ENCODE measurements at places on chromosomes 6 and 20. TPM values are rescaled to one million over a fixed set of nuclear protein-coding genes. Genes with fewer than 3 reads are reported as not detected.

- DNase-seq = no peak
Measured at GRCh38 chr6:170165085-170165470, 125.8 kb downstream of the DLL1 start.

DNA sequence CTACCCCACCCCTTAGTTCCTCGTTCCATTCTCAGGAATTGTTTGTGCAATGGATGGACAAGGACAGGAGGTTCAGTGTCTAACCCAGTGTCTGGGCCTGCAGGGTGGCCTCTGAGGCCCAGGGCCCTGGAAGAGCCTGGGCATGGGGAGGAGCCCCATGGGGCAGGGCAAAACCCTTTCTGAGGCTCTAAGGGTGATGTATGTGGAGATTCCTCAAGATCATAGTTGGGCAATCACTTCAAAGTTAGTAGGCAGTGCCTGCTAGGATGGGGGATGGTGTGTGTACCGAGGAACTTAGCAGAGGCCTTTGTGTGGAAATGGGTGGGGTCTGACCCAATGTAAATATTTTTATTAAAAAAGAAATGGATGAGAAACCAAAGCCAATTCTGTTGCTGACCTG is 6.7 kb upstream of the C2 start:
- no peak for DNase-seq

DNA sequence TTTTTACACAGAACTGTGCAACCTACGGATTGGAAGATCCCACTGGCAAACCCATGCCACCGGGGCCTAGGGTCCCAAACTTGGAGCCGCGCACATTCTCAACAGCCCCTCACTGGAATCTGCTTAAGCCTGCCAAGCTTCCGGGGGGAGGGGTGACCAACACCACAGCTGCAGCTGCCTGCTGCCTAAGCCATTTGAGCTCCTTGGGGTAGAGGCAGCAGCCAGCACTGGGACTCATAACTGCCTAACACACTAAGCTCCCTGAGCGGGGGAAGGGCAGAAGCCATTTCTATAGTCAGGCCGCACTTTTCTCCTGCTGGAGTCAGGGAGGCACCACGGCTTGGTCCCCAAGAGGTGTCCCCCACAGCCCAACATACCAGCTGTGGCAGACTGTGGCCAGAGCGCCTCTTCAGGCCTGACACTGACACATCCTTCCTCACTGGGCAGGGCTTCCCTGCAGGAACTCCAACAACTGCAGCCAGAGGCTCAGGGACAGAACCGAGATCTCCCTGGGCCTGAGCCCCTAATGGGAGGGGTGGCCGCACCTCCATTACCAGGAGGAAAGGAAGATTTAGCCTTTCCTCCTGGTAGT is 270.3 kb upstream of the ECI2 start:
- no peak for DNase-seq

- no peak for DNase-seq
Measured at GRCh38 chr20:3740615-3741301, 8.3 kb downstream of the HSPA12B start.

DNA sequence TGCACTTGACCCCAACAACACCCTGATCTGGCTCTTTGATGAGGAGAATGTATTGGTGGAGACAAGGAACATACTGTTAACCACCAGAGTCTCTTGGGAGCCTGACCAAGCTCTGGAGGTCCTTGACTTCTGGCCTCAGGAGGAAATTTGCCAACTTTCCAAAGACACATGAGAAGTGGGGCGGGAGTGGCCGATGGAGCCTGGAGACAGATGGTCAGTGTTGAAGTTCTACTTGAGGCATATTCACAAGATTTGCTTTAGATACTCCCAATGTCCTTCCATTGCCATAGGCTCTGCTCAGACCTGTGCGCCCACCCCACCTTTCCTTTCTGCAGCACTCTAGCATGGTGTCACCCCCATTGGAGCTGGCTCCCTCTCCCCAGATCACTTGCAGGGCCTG is 241.0 kb downstream of the SLC24A3 start:
- DNase-seq = no peak

Gene IL17F
- not detected for total RNA-seq

Gene SMLR1
- not detected for total RNA-seq

Gene OTOR
- total RNA-seq = not detected

All from skin of body (tissue), 3 donors.